Naive B cell (primary cell): ENCODE measurements at places on chromosomes 6 and 20. TPM values are rescaled to one million over a fixed set of nuclear protein-coding genes. Genes with fewer than 3 reads are reported as not detected.
A peak's percentile ranks its signal among the peaks of the same experiment; 100 is the strongest.

GRCh38 chr6:7127680-7128079, 19.9 kb downstream of the RREB1 start:
- H3K4me3 ChIP-seq: no peak overlapping the region
- H3K4me1 ChIP-seq: peaks cover 86% of the 10 kb centered on the region
- peak overlapping the region; percentile 86 for H3K27ac ChIP-seq
- H3K36me3 ChIP-seq: no peaks in the 10 kb centered on the region
- DNase-seq: no peak

GRCh38 chr20:34794006-34794585, 31.4 kb downstream of the NCOA6 start:
- peaks cover 21% of the 10 kb centered on the region for H3K4me1 ChIP-seq
- no peak overlapping the region for H3K27ac ChIP-seq
- no peaks in the 10 kb centered on the region for H3K27me3 ChIP-seq
- no peaks in the 10 kb centered on the region for H3K36me3 ChIP-seq
- no peak overlapping the region for H3K4me3 ChIP-seq

DNA sequence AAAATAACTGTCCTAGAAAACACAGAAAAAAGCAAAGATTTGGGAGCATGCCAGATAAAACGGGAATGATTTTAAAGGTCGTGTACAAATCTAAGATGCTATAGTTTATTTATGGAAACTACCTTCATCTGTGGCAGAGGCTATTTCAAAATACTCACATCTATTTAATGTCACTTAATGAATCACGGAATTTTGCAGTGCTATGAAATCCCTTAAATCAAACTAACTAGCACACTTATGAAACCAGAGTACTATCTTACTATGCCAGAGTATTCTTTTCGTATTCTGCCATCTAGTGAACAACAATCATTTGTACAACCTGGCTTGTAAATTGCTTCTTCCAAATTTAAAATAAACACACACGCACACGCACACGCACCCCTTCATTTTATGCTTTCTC, 77.9 kb upstream of the BMP5 start:
- no peaks in the 10 kb centered on the region for H3K4me1 ChIP-seq
- H3K4me3 ChIP-seq: no peak overlapping the region
- no peak for DNase-seq
- no peak overlapping the region for H3K27ac ChIP-seq
- H3K27me3 ChIP-seq: no peaks in the 10 kb centered on the region

DNA sequence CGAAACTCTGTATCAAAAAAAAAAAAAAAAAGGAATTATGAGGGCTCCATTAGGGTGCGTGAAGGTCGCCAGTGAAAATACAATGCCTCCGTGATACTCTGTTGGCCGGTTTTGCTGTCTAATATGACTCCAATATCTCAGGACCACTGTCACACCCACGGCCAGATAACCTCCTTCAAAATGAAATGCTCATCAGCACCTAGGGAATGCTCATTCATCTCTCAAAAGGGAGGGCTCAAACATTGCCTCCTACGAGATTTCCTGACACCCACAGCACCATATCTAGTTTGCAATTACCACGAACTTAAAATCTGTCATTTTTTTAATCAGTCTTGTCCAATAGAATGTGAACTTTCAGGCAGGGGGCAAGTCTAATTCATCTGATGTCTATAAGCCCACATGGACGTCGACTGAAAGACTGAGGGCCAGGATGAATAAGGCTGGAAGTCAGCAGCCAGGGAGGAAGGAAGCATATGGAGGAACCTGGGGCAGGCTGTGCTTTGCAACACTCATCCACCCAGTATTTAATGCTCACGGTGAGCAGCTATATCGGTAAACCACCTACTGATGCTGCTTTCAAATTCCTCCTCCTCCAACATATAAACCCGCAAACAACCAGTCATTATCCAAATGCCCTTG, 42.8 kb downstream of the MAP3K5 start:
- no peak overlapping the region for H3K4me3 ChIP-seq
- H3K36me3 ChIP-seq: no peaks in the 10 kb centered on the region
- no peak for DNase-seq
- H3K4me1 ChIP-seq: peaks cover 71% of the 10 kb centered on the region
- H3K27me3 ChIP-seq: no peaks in the 10 kb centered on the region

DNA sequence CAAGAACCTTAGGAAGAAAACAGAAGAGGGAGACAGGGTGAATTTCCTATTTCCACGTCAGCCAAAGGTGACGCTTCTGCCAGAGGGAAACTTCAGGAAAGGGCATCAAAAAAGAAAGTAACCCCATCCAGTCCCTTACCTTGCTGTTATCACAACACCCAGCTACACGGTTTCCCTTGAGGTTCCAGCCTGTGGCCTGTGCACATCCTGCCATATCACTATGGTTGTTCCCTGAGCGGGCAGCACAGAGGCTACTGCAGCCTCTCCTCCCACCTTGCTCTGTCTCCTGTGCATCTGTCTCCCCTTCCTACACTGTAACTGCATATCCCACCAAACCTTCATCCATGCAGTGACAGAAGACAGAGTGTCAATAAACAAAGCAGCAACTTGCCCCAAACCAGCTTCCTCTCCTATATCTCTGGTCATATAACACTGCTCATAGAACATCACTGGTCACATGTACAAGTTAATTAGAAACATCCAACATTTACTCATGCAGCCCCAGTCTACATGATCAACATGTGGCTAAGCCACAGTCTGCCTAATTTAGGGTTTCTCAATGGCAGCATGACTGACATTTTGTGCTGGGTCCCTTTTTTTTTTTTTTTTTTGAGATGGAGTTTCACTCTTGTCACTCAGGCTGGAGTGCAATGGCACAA, 54.7 kb downstream of the GFOD1 start:
- H3K4me1 ChIP-seq: peaks cover 38% of the 10 kb centered on the region
- no peaks in the 10 kb centered on the region for H3K27me3 ChIP-seq
- H3K36me3 ChIP-seq: no peaks in the 10 kb centered on the region
- H3K27ac ChIP-seq: peak overlapping the region; percentile 1
- DNase-seq: no peak

DNA sequence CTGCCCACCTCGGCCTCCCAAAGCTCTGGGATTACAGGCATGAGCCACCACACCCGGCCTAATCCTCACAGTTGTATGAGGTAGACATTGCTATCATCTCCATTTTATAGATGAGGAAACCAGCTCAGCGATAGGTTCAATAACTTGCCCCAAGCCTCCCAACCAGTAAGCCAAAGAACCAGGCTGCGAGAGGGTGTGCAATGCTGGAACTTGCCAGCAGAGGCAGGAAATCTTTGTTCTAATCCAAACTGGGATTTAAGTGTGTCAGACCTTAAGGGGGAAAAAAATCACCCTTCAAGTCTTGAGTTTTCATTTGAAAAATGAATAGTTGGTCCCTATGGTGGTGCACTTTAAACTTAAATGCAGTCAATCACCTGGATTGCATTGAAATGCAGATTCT, 20.1 kb upstream of the RNGTT start:
- no peak overlapping the region for H3K4me3 ChIP-seq
- H3K27ac ChIP-seq: no peak overlapping the region
- no peaks in the 10 kb centered on the region for H3K27me3 ChIP-seq
- DNase-seq: no peak
- no peaks in the 10 kb centered on the region for H3K4me1 ChIP-seq

GRCh38 chr20:6502219-6502618, 265.3 kb upstream of the BMP2 start:
- H3K27me3 ChIP-seq: no peaks in the 10 kb centered on the region
- H3K4me1 ChIP-seq: no peaks in the 10 kb centered on the region
- H3K36me3 ChIP-seq: no peaks in the 10 kb centered on the region

DNA sequence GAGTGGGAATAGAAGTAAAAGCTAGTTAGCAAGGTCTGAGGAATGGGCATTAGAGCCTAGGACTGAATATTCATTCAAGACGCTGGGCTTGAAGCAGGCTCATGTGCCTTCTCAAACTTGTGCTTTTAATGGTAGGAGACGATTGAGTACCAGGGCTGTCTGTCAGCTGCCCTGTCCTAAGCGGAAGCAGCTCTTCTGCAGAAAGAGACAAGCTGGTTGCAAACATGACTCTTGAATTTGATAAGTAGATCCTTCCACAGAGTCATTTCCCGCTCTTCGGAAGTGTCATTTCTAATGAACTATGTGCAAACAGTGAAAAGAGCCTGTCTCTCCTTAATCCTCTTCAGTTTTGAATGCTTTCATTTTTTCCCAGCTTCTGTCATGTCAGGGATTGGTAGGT, 176.4 kb downstream of the TFAP2B start:
- DNase-seq: no peak
- H3K36me3 ChIP-seq: no peaks in the 10 kb centered on the region
- H3K27me3 ChIP-seq: no peaks in the 10 kb centered on the region
- no peak overlapping the region for H3K27ac ChIP-seq

The SCRT2 gene
- polyA plus RNA-seq: not detected

The MAPK13 gene
- 53.4 TPM for polyA plus RNA-seq

The SIRPB1 gene
- polyA plus RNA-seq: 2.0 TPM

The KCNQ2 gene
- polyA plus RNA-seq: not detected
